ENCODE measurements at places on chromosomes 12 and 14.

GRCh38 chr12:41905073-41905758 lies 239.5 kb downstream of the GXYLT1 start:
- DNase-seq = no peak

GRCh38 chr12:1531654-1532374 lies 62.6 kb downstream of the FBXL14 start:
- no peak for DNase-seq

- DNase-seq = no peak
These were observed 13.1 kb downstream of the MAP3K12 start for GRCh38 chr12:53485955-53486735.

- peak; percentile 57 for DNase-seq
These were observed 3.2 kb upstream of the SYNE3 start for GRCh38 chr14:95519699-95520098.

DNA sequence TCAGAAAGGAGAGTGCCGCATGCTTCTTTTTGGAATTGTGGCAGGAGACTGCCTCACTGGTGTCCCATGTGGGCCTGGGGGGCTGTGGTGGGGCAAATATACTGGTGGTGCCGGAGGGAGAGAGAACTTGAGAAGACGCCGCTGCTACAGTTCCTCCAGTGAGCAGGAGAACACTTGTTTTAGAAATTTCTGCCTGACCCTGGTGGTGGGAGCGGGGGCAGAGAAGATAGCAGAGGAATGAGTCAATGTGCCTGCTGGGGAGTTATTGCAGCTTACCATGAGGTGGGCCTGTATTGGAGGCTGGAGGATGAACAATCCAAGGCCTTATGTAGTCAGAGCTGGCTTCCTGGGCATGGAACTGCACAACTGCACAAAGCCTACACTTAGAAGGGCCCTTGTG lies 211.8 kb downstream of the SNAPC1 start:
- no peak for DNase-seq

DNA sequence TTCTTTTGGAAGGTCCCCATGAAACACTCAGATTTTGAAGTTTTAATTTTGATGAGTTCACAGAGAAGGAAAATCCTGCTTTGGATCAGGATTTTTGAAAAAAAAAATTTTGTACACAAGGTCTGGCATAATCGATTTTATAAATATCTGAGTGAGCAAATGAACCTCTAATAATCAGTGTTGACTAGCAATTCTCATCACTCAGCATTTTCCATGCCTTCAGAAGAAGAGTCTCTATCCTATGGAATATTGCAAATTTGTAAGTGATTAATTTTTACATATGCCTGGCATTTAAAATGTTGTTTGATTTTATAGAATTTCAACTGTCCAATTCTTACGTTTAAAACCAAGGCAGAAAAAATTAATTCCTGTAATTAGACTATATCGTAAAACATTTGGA lies 30.5 kb upstream of the REP15 start:
- DNase-seq = no peak

DNA sequence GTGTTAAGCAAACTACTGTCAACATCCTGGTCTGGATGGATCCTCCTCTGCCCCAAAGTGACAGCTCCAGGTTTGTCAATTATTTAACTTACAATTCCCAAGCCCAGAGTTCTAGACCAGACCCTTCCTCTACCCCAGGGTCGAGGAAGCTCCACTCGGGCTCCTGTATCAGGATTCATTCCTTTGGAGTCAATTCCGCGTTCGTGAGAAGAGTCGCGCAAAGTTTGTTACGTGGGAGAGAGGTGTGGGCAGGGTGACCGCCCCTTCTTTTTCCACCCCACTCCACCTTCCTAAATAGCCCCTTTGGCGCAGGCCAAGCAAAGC lies 479 bp downstream of the SEL1L start:
- DNase-seq = no peak

- DNase-seq = no peak
These were observed 25.3 kb downstream of the TPCN1 start for GRCh38 chr12:113246478-113247122.

DNA sequence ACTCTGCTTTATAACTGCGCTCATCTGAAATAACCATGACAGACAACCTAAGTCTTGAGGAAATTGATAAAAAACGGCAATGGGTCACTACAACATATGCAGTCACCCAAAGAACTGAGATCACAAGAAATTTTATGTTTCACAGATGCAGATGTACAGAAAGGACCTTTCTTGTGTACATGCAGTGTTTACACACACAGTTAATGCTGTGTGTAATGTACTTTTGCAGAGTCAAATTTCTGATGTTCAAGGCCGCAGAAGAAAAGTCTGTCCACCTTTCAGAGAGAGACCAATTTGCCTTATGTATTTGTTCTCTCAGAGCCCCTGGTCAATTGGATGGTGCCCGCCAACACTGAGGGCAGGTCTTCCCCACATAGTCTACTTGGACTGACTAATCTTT lies 23.0 kb upstream of the TBK1 start:
- DNase-seq = no peak

- no peak for DNase-seq
These were observed 5.0 kb upstream of the PTPRR start for GRCh38 chr12:70925539-70925938.

GRCh38 chr14:60092526-60092920 lies 800 bp downstream of the PCNX4 start:
- DNase-seq = no peak

GRCh38 chr12:14614704-14615121 lies 47.0 kb upstream of the PLBD1 start:
- DNase-seq = no peak

DNA sequence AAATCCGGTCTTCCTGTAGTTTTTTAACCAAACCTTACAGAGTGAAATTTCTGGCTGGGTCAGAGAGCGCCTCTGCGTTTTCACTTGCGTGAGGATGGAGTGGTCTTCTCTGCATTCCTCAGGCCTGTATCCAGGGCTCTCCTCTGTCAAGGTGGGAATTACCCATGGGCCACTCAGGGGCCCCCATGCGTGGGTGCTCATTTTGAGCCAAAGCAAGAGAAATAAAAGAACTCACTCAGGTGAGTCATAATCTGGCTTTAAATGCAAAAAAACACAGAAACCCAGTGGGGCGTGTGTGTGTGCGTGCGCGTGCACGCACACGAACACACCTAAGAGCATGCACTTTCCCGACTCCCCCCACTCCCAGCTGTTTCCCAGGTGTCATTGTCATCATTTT lies 104.0 kb upstream of the PWP1 start:
- no peak for DNase-seq

Measured in activated T-helper 9 cell treated with anti-CD3 and anti-CD28 coated beads, Interleukin-2, amount 50 U/mL, for 16 hours (primary cell).